ENCODE measurements at places on chromosomes 7 and 10.

- DNase-seq: peak; percentile 74
Measured at GRCh38 chr7:112938863-112939573, 147.6 kb downstream of the GPR85 start.

- DNase-seq: no peak
Measured at GRCh38 chr7:122847871-122848473, 38.3 kb downstream of the CADPS2 start.

DNA sequence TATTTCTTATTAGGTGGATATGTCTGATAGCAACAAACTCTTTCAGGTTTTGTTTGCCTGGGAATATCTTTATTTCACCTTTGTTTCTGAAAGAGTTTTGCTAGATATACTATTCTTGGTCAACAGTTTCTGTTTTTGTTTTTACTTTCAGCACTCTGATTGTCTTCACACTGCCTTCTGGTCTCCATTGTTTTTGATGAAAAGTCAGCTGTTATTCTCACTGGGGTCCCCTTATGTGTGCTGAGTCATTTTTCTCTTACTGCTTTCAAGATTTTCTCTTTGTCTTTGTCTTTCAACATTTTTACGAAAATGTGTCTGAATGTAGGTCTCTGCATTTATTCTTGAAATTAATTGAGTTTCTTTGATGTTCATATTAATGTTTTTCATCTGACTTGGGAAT, 15.2 kb upstream of the RASSF4 start:
- DNase-seq: no peak

DNA sequence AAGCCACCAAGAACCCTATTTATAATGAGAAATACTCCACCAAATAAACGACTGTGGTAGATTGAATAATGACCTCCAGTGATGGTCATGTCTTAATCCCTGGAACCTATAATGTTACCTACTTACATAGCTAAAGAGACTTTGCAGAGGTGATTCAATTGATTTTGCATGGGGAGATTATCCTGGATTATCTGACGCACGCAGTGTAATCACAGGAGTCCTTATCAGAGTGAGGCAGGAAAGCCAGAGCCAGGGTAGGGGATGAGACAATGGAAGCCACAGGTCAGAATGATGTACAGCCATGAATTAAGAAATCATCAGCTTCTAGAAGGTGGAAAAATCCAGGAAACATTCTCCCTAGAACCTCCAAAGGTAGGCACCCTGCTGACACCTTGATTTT, 286.4 kb upstream of the SP4 start:
- DNase-seq: no peak

DNA sequence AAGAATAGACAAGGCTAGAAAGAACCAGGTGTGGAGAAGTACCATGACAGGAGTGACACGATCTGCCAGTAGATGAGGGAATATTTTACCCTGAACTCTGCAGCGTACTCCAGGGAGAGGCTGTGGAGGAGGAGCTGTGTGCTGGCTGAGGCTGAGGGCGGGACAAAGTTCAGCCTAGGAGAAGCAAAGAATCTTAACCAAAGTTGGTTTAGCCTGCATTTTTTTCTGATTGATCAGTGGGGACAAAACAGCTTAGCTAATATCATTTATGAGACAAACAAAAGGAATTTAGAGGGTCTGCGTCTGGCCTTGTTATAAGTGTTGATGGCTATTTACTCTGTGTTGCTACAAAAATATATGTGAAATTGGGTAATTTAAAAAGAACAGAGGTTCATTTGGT, 5.2 kb upstream of the NPSR1 start:
- no peak for DNase-seq

GRCh38 chr10:34480345-34480744, 334.8 kb downstream of the PARD3 start:
- no peak for DNase-seq

DNA sequence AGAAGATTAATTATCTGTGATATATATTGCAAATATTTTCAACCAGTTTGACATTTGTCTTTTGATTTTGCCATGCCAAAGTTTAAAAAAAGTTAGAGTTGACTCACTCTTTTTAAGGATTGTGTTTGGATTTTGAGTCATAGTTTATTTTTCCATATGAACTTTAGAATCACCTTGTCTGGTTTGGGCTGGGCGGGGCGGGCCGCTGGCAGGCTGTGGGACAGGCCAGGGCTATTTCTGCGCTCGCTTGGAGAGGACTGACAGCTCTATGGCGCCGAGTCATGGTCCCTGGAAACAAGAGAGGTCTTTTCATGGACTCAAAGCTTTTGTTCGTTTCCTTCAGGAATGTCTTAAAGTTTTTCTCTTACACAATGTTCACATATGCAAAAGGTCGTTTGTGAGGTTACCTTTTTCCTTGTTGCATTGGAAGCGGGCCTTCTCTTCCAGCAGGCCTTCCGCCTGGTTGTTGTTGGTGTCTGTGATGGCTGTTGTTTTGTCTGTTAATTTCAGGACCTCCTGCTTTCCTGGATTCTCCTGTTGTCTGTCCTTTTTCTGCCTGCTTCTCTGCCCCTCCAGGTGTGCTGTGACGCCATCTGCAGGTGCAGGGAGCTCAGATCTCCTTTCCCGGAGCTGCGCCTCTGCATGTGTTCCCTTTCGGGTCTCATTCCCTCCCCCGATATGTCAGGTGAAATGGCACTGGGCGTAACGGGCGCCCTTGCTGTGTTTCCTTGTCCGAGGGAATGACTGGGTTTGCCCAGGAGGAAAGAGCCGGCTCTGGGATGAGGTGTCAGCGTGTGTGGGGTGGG, 53.8 kb downstream of the INPP5A start:
- no peak for DNase-seq

DNA sequence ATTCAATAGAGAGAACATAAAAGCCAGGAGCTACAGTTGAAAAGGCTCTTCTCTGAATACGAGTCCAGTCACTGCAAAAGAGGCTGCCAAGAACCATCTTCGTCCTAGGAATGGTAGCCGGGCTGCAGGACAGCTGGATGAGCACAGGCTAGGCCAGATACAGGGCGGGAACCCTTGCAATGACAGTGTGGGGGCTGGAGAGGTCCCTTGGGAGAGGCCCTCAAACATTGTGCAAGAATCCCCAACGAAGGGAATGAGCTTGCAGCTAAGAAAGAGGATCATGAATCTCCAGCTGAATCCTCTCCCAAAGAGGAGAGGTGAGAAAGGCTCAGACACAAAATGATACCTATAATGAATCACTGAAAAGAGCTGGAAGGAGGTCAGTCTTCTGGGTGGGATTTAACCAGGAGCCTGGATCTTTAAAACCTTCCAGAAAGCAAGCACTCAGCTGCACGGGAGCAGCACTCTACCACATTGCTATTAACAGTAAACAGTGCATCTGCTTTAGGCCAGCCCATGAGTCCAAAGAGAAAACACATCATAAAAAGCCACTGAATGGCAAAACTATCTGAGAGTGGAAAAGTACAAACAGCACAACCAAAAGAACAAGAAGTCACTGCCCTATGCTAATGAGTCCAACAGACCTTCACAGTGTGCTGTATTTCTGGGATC, 287.9 kb downstream of the TNS3 start:
- no peak for DNase-seq

- DNase-seq: no peak
Measured at GRCh38 chr7:82109288-82109687, 334.3 kb downstream of the CACNA2D1 start.

DNA sequence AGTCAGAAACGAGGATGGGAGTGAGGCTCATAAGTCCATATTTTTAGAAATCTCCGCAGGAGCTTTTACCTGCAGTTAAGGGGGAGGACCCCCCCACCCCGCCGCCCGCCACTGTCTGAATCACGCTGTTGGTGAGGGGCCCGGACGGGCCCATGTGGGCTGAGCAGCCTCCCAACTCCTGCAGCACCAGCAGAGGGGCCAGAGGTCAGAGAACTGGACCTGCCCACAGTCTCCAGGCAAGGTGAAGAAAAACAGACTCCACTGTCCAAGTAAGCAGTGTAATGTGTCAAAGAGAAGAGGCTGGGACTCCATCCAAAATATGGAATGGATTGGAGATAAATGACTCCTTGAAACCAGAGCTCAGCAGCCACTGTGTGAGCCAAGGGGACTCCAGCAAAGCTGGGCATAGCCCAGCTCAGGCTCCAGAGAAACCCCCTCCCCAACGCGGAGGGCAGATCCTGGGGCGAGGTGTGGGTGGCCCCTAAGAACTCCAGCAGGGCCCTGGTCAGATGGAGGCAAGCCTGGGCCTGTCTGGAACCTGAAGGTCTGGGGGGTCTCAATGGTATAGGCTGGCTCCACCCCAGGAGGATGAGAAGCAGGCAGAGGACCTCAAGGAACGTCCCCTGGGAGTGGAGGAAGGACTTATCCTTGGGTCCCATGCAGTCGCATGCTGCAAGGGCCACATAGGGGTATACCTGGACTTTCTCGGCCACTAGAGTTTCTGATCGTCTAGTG, 128.5 kb upstream of the TNS3 start:
- DNase-seq: no peak

DNA sequence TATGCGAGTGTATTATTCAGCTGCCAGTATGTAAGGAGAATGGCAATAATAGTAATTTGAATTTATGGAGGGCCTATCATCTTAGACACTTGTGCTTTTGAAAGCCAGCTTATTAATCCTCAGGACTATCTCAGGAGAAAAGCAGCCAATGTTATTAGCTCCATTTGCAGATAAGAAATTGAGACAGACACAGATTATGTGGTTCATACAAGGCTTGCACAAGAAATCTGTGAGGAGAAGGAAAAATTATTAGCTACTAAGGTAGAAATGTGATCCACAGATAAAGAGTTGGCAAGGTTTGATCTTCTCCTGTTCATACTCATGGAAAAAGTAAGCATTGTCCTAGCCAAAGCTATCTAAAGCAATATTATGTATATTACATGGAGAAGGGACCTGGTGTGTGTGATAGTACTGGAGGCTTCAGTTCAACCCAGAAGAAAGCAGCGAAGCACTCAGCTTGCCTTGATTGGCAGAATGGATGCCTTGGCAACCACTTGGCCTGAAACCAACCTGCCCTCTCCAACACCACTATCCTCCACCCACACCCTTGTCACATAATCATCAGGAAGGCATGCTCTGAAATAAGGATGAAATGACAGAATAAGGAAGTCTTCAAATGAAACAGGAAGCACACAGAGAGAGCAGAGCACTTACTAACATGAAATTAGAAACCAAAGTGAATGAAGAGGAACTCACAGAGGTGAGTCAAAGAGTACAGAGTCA, 18.0 kb downstream of the MACC1 start:
- no peak for DNase-seq

- no peak for DNase-seq
Measured at GRCh38 chr10:116783011-116783655, 40.8 kb upstream of the HSPA12A start.

DNA sequence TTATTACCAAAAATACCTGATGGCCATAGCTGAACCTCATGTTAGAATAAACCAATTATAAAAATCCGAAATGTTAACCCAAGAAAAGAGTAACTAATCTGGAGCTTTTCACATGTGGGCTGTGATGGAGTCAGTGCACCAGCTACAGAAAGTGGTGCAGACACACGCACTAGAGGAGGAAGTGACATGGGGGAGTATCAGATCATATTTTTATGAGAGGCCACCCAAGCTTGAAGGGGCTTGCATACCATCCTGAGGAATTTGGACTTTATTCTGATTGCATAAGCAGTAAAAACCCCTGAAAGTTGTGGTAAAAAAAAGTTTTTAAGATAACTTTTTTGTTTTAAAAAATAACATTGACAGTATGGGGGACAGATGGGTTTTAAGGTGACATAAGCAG, 1148.5 kb upstream of the CELF2 start:
- DNase-seq: no peak

- no peak for DNase-seq
Measured at GRCh38 chr10:118871244-118871865, 116.6 kb upstream of the CACUL1 start.

GRCh38 chr10:122814493-122814892, 31.2 kb downstream of the CUZD1 start:
- DNase-seq: no peak

GRCh38 chr10:116270771-116271592, 2.0 kb downstream of the GFRA1 start:
- DNase-seq: peak; percentile 74

DNA sequence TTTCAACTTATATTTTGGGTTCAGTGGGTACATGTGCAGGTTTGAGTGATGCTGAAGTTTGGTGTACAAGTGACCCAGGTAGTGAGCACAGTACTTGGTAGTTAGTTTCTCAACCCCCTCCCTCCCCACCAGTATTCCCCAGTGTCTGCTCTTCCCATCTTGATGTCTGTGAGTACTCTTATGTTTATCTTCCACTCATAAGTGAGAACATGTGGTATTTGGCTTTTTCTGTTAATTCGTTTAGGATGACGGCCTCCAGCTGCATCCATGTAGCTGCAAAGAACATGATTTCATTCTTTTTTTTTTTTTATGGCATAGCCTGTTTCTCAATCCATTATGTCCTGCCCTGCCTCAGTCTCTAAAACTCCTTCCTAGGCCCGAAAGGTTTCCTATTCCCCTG, 222.1 kb downstream of the WDR37 start:
- DNase-seq: no peak

DNA sequence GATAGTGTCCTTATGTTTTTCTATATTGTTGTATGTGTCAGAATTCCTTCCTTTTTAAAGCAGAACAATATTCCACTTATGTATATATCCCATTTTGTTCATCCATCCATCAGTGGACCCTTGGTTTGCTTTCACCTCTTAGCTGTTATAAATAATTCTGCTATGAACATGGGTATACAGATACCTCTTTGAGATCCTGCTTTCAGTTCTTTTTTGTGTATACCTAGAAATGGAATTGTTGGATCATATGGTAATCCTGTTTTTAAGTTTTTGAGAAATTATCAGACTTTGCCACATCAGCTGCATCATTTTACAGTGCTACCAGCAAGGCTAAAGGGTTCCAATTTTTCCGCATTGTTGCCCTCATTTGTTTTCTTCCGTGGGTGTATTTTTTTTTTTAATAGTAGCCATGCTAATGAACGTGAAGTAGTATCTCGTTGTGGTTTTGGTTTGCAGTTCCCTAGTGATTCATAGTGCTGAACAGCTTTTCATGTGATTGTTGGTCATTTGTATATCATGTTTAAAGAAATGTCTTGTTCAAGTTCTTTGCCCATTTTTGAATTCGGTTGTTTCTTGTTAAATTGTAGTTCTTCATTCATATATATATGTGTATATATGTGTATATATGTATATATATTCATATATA, 87.8 kb downstream of the LCOR start:
- DNase-seq: no peak

DNA sequence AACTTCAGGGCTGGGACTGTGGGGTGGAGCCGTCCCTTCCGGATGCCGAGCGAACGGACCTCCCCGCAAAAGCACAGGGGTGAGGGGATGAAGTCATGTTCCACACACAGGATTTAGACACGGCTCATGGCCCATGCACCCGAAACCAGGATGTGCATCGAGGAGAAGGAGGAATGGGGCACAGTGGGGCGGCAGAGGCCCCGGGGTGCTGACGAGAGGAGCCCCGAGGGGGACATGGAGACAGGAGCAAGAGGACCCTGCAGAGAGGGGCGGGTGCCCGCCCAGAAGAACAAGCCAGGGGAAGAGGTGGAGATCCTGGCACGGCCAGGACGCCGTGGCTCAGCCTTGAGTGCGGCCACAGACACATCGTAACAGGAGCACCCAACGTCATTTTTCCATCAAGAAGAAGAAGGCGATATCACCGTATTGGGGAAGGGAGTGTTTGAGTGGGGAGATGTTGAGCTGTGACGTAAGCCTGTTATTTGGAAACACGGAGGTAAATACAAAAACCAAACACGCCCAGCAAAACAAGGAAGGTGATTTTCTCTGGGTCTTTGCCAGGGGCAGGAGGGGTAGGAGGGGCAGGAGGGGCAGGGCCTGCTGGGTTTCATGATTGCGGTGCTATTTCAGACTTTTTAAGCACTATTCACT, 25.3 kb upstream of the FOXL3 start:
- DNase-seq: no peak
